NCI-H2081 treated with DMSO at 0.1 percent for 48 hours (cell line): ENCODE measurements at places on chromosomes 16 and 17.

GRCh38 chr16:31242206-31242605, 17.6 kb upstream of the ITGAM start:
- no peak for DNase-seq

GRCh38 chr16:71258372-71258771, 27.9 kb upstream of the HYDIN start:
- DNase-seq = no peak

DNA sequence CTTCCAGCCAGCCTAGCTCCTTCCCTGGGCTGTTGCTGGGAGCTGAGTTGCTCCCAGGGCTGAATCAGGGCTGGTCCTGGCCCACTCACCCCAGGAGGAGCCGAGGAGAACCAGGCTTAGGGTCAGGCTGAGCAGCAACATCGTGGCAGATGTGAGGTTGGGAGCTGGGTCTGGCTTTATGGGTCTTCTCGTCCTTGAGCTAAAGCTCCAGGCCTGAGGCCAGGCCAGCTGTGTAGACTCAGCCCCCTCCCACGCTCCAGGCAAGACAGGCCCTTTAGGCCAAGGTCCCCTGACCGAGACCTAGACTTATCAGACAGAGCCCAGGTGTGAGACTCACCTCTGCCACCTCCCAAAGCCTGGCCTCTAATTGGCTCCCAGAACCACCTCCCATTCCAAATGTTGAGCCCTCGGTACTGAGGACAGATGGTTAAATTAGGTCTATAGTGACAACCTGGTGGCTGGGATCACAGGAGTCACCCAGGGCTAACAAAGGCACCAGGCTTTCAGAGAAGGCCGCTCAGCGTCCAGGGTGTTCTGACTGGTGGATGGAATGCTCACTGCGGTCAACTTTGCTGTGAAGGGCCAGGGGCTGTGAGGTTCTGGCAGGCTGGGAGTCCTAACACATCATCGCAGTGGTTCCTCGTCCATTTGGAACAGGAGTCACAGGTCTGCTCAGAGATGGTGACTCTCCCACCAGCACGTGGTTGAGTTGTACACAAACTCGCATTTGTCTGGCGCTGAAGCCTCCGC, at the start of gene CTRL:
CTRL (minus strand) TSS at position 151 of the 750 bp plus-strand sequence; CDS start at position 141, 10 bp downstream.
- no peak for DNase-seq

DNA sequence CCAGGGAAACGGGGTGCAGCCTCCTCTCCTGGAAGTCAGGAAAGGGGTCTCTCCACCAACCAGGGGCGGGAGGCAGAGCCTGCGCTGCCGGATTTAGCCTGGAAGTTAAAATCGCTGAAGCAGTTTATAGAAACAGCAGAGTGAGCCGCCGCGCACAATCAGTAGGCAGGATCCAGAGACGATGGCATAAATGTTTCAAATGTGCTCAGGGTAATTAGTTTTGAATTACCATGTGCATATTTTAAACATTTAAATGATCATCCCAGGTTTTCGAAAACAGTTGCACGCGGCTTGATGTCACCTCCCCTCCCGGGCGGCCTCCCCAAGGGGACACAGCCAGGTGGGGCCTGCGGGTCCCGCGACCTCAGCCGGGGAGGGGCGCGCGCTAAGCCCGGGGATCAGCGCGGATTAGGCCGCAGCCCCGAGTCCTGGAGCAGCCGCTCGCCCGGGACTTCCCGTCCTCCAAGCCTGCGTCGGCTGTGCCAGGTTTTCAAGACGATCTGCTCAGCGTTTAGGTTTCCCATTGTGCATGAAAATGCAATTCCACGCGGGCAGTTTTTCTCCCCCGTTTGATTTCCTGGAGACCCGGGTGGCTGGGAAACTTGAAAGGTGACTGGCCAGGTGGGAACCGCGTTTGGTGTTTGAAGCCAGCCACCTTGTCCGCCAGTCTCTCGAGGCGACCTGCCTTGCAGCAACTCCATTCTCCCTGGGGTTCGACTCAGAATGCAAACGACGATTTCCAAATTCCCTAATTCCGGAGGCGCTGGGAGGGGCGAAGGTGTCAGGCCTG, 78.3 kb downstream of the RPA1 start:
- no peak for DNase-seq

DNA sequence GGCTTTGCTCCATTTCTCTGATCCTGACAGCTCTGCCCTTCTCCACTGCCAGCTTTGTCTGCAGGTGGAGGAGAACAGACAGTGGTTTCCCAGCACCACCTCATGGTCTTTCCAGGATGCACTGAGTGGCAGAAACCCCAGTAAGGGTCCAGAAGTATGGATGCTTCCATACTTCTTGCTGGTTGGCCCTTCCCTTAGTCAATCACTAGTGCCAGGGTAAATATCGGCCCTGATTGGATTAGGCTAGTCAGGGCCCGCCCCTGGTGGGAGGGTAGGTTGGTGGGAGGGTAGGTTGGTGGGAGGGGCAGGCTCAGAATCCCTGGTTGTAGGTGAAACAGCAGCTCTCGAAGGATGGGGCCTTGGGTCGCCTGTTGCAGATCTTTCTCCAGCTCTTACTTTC, 10.2 kb downstream of the RNF213 start:
- no peak for DNase-seq

DNA sequence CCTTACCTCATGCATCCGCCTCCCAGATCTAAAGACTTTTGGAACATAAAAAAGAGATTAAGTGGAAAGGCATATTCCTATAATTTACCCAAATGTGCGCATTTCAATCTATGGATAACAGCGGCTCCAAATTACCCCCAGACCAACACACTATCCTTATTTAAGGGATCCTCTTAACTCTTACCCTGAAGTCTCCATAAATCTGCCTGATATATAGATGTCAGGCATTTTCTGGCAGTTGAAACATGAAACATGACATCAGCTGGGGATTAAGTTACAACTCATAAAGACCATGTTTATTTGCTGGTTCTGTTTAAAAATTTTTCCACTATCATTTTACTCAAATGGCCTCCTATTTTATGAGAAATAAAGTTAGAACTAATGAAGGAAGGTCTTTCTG, 478.5 kb upstream of the SALL1 start:
- DNase-seq = no peak

GRCh38 chr17:13027246-13027645, 9.4 kb upstream of the ELAC2 start:
- DNase-seq = no peak

- no peak for DNase-seq
Observed at GRCh38 chr17:44065668-44066203, 735 bp downstream of the LSM12 start.

GRCh38 chr16:86379505-86379846, 130.9 kb upstream of the FOXF1 start:
- no peak for DNase-seq

- no peak for DNase-seq
Observed at GRCh38 chr16:79805621-79806020, 205.1 kb upstream of the MAF start.

- no peak for DNase-seq
Observed at GRCh38 chr17:76272541-76273444, 7.6 kb downstream of the UBALD2 start.

DNA sequence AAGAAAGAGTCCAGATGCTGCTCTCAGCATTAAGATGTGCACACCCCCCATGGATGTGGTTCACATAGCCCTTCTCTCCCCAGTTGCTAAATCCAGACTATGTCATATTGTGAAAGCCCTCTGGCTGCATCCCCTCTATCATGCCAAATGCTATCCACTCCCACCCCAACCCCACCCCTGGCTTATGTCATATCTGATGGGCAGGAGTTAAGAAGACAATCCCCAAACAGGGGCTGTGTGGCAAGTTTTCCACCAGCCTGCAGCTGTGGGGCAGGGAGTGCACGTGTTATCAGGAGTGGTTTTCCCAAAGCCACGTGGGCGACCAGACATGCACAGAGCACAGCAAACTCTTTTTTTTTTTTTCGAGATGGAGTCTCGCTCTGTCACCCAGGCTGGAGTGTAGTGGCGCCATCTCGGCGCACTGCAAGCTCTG, 10.0 kb downstream of the FAM117A start:
- DNase-seq = no peak

DNA sequence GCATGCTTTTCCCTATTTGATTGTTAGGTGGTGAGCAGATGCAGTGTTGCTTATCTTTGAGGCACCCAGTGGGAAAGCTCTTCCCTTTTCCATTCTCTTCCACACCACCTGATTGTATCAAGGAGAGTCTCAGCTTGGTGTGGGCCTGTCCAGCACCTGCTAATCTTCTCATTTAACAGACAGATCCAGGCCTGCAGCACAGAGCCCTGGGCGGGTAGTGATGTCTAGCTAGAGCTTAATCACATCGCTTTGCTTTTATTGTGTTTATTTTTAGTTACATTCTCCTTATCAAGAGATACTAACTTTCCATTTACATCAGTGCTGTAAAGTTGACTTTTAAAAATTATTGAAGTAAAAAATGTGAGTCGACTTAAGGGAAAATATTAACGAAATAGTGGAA, 24.2 kb downstream of the FOXL1 start:
- DNase-seq = no peak

GRCh38 chr17:40561871-40562611, 3.2 kb downstream of the CCR7 start:
- no peak for DNase-seq

DNA sequence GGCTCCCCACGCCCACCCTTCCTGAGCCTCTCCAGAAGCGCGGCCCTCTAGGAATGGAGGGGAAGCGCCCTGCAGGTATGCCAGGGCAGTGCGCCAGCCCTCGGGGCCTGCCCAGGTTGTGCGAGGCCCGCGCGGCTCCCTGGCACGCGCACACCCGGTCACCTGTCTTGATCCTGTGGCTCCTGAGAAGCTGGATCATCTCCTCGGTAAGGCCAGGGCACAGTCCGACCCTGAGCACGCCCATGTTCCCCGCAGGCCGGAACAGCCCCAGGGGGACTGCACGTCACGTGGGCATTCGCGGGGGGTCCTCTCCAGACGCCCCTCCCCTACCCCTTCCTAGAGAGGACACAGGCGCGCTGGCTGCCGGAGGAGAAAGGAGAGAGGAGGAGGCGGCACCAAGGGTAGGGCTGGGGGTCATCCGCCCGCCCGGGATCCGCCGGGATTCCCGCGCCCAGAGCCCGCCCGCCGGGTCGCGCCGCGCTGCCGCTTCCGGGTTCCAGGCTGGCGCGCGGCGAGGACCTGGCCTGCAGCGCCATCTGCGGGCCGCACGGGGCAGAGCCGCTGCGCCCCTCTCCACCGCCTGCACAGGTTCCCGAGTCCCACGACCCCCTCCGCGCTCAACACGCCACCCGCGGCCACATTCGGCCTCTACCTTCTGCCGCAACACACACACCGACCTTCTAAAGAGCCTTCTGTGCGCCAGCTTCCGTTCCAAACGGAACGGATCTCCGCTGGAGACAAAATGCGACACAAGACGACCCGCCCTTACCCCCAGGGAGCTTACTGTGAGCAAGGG, at the start of gene RAD51D:
RAD51D (minus strand) TSS at position 491 of the 796 bp plus-strand sequence; CDS start at position 244, 247 bp downstream.
- peak; percentile 49 for DNase-seq

DNA sequence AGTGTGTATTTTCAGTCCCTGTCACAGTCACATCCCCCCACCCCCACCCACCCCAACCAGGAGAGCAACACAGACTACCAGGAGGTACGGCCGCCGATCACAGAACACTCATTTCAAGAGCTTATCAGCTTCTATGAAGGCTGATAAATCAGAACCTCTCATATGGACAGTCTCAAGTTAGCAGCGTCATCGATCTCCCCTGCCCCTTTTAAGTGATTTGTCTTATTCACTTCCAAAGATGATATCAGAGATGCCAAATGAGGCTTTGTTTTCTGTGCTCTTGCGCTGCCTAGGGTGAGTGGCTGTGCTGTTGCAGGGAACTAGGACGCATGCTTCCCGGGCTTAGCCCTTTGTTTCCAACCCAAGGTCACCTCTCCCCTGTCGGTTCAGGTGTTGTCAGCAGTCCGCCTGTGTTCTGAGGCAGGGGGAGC, 26.8 kb upstream of the PMFBP1 start:
- no peak for DNase-seq

DNA sequence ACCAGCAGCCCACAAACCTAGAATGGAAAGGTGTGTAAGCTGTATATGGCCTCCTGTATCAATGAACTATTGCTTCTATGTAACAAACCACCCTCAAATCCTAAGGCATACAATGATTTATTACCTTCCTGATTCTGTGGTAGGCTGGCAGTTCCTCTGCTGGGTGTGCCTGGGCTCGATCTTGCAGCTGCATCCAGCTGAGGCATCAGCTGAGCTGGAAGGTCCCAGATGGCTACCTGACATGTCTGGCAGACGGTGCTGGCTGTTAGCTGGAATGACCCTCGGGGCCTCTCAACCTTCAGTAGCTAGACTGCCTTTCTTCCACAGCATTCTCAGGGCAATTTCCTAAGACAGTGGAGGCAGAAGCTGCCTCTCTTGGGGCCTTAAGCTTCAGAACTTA, 152.7 kb downstream of the RAB11FIP4 start:
- DNase-seq = no peak

- no peak for DNase-seq
Observed at GRCh38 chr16:24281466-24281865, 25.3 kb downstream of the CACNG3 start.

- DNase-seq = no peak
Observed at GRCh38 chr16:31456988-31457360, 2.3 kb upstream of the ARMC5 start.

GRCh38 chr17:20092973-20093626, 83.9 kb downstream of the SPECC1 start:
- no peak for DNase-seq

DNA sequence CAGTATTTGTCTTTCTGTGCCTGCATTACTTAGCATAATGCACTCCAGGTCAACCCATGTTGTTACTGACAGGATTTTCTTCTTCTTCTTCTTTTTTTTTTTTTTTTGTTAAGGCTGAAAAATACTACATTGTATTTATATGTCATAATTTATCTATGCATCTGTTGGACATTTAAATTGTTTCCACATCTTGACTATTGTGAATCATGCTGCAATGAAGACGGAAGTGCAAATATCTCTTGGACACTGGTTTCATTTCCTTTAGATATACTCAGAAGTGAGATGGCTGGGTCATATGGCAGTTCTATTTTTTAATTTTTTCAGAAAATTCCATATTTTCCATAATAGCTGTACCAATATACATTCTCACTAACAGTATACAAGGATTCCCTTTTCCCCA, 272.7 kb upstream of the PMFBP1 start:
- DNase-seq = no peak

DNA sequence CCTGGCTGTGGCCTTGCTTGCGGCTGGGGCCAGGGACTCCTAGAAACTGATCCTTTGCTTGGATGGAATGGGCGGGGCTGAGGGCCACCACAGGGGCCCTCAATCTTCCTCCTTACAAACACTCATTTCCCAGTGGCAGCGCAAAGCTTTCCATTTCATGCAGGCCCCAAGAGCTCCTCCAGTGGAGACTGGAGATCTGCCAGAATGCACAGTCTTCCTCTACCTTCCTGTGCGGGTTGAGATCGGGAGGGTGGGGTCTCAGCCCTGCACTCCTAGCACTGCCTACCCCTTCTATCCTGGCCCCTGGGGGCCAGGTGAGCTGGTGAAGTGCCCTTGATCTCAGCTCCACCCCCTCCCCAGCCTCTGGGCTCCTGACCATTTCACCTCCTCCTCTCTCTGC, 1.7 kb downstream of the NRN1L start:
- no peak for DNase-seq
